Activated CD4-positive, alpha-beta T cell treated with anti-CD3 and anti-CD28 coated beads, Interleukin-2, amount 50 U/mL, for 24 hours (primary cell): ENCODE measurements at places on chromosomes 13 and 19.

GRCh38 chr13:66657165-66657881, 572.8 kb downstream of the PCDH9 start:
- DNase-seq = no peak

DNA sequence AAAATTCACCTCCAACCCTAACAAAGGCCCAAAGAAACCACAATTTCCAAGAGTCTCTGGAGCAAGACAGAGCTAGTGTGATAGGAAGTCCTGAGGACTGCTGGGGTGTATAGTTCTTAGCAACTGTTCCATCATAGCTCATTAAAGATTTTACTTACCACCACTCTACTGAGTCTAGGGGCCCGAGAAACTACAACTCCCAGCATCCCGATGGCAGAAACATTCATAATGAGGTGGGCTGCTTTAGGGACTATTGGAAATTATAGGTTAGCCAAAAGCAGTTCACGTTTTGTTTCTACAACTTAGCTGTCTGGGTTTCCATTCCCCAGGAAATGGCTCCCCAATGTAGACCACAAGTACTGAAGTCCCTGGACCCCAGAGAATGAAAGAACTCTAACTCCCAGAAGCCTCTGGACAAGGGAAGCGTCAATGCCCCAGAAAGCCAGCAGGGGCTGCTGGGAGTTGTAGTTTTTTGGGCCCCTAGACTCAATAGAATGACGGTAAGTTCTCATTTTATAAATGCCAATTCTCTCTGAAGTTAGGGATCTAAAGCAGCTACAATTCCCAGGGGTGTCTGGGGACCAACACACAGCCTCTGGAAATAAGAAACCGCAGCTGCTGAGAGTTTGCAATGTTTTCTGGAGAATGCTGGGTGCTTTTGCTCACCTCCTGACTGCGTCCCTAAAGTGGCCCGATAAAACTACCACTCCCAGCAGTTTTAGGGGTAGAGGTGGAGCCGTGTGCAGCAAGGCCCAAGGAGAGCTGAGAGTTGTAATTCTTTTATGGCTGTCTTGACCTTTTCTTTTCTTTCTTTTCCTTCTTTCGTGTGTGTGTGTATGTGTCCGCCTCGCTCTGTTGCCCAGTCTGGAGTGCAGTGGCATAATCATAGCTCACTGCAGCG, 11.1 kb downstream of the FTL start:
- no peak for DNase-seq

DNA sequence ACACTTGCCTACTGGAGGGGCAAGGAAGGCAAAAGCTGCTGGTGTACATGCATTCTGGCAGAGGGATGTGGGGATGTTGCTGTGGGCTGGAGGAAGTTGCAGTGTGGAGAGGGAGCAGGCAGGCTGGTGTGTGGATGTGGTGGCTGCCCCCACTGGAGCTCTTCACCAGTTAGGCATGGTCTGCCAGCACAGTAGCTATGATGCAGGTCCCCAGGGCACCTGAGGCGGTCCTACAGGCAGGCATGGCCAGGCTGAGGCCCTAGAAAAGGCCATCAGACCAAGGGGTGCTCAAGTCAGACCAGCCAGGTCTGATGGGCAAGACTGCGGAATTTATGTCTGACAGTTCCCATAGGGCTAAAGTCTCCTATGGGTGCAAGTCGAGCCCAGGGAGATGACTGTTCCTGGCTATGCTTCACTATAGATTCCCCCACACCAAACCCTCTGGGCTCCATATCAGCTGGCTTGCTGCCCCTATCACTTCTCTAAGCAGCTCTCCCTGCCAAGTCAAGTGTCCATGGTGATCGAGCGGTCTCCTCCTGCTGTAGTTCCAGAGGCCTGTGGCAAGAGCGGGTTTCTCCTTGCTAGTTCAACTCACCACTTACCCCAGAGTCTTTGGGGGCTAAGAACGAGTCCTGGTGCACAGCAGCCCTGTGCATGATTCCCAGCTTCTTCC, 473.1 kb downstream of the TDRD3 start:
- DNase-seq = no peak

- no peak for DNase-seq
Measured at GRCh38 chr19:34995551-34995950, 4.6 kb upstream of the GRAMD1A start.

DNA sequence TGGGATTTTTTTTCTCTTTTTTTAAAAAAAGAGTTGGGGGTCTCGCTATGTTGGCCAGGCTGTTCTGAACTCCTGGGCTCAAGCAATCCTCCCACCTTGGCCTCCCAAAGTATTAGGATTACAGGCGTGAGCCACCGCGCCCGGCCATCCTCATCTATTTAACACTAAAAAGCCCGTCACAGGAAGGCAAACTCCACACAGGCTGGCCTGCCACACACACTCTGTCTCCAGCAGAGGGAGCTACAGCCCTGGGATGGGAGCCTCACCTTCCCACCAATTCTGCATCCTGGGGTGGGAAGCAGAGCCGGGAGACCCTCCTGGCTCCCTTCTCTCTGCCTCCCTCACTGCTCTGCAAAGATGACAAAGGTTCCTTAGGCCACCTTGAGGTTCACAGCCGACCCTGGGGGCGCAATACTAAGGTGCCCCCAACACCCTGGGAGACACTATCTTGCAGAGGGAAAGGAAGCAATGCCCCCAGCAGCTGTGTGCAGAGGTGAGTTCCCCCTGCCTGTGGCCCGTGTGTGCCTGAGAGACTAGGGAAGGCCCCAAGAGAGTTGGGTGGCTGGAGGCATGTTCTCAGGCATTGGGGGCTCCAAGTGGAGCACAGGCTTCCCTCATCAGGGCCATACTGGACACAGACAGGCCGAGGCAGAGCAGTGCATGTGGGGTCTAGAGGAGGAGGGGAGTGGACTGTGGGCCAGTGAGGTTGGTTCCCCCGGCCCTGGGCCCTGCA, 27.4 kb upstream of the TIMM44 start:
- DNase-seq = no peak

- no peak for DNase-seq
Measured at GRCh38 chr19:29275266-29275665, 62.3 kb upstream of the UQCRFS1 start.

- no peak for DNase-seq
Measured at GRCh38 chr19:50542943-50543342, 25.3 kb downstream of the LRRC4B start.

DNA sequence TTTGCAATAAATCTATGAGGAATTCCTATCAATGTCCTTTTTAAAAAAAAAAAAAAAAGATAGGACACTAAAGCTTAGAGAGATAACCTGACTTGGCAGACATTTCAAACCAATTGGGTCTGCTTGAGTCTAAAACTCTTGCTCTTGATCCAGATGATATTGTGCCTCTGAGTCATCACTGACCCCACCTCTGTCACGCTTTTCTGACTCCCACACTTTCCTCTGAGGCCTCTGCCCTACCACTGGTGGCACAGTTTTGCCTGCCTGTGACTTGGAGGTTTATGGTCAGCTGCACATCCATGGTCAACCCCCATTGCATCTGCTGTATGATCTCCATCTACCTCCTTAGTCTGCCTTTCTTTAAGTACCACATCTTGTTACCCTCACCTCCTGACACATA, 328.7 kb downstream of the SPRY2 start:
- no peak for DNase-seq

DNA sequence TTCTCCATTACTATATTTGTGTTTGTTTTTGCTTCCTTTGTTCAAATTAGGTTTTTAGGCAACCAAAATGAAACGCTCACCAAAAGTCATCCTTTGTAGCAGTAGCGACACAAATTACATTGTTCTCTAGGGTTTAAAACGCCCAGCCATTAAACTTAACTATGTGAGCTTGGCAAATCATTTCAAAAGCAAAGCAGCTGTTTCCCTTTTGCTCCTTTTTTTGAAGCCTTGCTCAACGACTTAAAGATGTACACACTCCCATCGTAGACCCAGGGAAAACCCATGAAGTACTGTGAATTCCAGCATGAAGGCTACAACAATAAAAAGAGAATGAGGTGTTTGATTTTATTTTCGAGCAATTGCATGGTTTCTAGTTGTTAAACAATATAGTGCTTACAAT, 106.7 kb downstream of the RAP2A start:
- no peak for DNase-seq

- DNase-seq = no peak
Measured at GRCh38 chr13:28258417-28258816, 120.1 kb downstream of the PAN3 start.

DNA sequence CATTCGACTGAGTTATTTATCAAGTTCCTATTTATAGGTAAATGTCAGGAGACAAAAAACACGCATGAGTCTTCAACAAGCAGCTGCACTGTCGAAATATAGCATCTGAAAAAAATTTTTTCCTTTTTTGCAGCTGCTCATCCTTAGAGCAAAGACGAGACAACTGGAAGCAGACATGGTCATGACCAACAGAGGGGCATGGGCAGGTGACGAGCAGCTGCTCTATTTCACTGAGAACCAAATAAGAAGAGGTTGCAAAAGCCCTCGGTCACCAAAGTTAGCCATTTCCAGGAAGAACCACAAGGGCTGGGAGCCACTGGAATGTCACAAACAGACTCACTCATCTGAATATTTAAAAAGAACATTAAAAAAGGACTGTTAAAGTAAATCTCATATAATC, 22.2 kb downstream of the SOHLH2 start:
- DNase-seq = no peak

DNA sequence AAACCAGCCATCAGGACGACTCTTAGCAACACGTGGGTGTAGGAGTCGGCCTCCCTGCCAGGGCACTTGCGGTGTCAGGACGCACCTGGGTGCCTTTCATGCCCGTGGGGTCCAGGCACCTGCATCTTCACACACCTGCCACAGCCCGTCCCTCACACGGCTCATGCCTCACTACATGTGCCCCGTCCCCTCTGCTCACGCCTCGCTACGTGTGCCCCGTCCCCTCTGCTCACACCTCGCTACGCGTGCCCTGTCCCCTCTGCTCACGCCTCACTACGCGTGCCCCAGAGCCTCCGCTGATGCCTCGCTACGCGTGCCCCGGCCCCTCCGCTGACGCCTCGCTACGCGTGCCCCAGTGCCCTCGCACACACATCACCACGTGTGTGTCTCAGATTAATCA, 58.0 kb upstream of the F7 start:
- DNase-seq = no peak

DNA sequence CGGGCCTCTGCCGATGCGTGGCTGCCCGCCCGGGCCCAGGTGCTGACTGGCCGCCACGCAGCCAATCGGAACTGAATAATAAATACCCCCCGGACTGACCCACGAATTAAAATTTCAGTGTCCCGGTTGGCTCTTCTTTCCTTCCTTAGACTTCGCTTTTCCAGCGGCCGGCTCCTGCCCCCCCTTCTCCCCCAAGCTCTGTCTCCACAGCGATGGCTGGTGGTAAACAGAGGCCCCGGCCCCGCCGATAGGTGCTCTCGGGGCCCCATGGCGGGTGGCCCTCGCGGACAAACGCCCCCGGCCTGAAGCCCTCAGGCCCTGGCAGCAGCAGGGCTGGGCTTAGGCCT, 2.6 kb downstream of the ZBTB7A start:
- DNase-seq = no peak

DNA sequence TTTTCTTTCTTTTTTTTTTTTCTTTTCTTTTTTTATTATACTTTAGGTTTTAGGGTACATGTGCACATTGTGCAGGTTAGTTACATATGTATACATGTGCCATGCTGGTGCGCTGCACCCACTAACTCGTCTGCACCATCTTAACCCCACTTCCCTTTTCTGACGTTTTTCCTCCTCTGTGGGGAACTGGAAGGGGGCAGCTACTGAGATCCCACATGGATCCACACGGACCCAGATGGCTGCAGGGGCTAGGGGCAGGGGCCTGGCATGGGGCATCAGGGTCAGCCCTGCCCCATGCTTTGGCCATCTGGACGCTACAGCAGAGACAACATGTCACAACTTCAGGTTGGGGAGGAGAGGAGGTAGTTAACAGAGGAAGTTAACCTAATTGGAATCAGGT, 54.3 kb downstream of the RUBCNL start:
- DNase-seq = no peak

GRCh38 chr13:21670006-21670882, 629 bp upstream of the FGF9 start:
- peak; percentile 41 for DNase-seq

DNA sequence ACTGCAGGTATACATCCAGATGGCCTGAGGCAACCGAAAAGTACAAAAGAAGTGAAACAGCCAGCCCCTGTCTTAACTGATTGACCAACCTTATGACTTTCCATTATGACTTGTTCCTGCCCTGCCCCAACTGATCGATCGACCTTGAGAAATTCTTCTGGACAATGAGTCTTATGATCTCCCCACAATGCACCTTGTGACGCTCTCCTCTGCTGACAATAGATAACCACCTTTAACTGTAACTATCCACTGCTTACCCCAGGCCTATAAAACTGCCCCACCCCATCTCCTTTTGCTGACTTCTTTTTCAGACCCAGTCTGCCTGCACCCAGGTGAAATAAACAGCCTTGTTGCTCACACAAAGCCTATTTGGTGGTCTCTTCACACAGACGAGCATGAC, 11.2 kb downstream of the ZNF83 start:
- no peak for DNase-seq

GRCh38 chr19:5719274-5719960, 529 bp downstream of the LONP1 start:
- DNase-seq = no peak

DNA sequence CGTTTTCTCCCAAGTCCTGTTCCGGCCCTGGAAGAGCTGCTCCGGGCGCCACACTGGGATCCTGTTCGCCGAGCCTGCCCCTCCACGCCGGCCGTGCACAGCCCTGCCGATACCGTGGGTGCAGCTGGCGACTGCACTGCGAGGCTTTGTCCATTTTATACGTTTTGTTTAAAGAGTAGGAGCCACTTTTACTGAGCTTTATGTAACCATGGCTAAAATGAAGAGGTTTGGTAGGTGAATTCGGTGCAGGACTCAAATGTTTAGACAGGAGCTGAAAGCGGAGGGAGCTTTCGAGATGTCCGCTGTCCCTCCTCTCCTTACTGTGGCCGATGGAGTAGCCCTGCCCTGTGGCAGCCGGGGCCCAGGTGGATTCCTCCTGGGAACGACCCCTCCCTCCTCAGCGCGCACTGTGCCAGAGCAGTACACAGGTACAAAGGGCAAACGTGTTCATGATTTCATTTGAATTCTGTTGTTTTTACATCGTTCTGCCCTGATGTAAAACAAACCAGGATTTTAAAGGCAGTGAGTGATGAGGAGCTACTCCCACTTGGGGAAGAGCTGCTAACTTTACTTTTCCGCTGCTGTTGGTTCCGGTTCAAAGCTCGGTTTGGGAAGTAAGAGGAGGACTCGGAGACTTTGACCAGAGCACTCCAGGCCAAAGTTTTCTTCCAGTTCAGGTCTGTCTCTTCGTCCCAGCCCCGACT, 1.7 kb downstream of the COL4A2 start:
- no peak for DNase-seq

DNA sequence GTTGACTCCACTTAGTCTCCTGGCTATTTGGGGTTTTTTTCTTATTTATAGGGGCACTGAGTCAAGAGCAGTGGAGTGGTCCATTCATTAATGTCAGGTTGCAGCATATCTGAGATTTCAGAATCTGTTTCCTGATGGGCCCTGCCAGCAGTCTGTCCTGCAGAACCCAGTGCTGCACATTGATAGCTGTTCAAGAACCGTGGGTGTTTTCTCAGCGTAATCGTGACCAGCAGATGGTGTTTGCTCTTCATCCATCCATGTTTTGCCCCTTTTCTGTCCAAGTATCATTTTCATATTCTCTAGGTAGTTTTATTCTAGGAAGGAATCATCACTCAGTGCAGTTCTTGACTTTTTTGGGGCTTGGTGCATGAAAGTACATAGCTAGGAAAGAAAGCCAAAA, 166.5 kb downstream of the ATP8A2 start:
- DNase-seq = no peak

GRCh38 chr13:79070343-79070974, 335.6 kb downstream of the RBM26 start:
- DNase-seq = no peak
